Suppressor macrophage treated with lipopolysaccharide for 1 hour (primary cell): ENCODE measurements at places on chromosomes 11 and 22.

DNA sequence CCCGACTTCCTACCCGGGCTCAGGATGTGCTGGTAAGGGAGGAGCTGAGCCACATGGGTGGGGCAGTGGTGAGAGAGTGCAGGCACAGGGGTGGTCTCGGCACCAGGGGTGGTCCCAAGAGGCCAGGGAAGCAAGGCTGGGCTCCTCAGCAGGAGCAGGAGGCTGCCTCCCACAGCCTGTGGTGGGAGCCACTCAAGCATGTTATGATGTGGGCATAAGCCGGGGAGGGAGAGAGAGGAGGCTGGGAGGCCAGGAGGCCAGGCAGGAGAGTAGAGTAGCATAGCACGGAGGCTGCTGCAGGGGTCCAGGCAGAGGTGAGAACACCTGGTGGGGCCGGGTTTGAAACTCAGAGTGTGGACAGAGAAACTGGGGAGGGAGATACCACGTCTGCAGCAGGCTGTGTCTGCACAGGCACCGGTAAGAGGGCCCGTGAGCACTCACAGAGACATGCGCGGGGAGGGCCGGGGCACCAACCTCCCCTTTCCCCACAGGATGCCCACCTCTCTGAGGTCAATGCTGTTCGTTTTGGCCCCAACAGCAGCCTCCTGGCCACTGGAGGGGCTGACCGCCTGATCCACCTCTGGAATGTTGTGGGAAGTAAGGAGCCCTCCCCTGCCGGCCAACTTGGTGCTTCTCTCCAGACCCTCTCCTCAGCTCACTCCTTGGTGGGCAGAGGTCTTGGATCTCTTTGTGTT is 10.7 kb downstream of the ATG16L2 start:
- DNase-seq, result no peak

DNA sequence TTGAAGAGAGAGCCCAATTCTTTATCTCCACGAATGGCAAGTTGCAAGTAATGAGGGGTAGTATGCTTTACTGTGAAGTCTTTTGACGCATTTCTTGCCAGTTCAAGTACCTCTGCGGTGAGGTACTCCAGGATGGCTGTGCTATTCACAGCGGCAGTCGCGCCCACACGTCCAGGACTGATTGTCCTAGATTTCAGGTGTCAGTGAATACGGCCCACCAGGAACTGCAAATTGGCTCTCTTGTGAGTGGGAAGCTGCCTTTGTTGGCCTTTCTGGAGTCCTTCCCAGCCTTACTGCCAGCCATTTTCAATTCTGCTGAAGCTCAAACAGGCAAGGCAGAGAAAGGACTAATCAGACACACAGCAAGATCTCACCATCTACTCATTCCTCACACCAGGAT is 8.5 kb downstream of the PPFIA1 start:
- no peak for DNase-seq

- no peak for DNase-seq
These were observed 6.0 kb upstream of the ACR start for GRCh38 chr22:50731811-50732624.

DNA sequence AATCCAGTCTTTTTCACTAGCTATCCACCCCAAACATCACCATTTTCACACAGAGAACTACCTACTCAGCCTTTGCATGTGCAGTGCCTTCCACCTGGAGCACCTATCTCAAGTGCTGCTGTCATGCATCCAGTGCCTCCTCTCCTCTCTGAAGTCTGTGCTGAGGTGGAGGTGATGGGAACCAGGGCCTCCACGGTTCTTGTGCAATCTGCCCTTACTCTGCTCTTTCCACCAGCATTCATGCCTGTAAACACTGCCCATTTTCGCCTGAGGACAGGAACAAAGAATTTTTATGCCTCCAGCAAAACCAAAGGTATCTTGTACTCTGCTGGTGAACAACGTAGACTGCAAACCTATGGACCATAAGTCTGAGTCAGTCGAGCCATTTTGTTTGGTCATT is 27.0 kb downstream of the PITPNB start:
- DNase-seq, result no peak

DNA sequence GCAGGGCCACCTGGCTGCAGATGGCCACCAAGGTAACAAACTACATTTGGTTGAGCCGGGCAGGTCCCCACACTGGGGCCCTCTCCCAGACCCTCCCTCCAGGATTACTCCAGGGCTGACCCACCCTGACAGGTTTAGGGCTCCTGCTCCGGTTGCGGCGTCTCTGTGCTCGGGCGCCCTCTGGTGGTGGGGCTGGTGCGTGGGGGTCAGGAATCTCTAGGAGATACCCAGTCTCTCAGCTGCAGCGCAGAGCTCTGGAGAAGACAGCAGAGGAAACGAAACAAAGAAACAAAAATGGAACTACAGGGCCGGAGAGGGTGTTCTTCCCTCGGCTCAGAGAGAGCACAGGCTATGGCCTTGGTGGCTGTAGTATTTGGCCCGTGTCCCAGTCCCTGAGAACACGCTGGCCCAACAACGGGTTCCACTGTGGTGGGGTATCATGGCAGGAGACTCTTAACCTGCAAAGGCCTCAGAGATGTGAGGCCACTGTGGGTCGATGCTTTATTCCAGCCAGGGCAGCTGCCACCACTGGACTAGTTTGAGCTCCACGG is 2.4 kb downstream of the C11orf96 start:
- DNase-seq, result peak; percentile 80

GRCh38 chr11:65814986-65815565 is 18.7 kb upstream of the SNX32 start:
- no peak for DNase-seq

DNA sequence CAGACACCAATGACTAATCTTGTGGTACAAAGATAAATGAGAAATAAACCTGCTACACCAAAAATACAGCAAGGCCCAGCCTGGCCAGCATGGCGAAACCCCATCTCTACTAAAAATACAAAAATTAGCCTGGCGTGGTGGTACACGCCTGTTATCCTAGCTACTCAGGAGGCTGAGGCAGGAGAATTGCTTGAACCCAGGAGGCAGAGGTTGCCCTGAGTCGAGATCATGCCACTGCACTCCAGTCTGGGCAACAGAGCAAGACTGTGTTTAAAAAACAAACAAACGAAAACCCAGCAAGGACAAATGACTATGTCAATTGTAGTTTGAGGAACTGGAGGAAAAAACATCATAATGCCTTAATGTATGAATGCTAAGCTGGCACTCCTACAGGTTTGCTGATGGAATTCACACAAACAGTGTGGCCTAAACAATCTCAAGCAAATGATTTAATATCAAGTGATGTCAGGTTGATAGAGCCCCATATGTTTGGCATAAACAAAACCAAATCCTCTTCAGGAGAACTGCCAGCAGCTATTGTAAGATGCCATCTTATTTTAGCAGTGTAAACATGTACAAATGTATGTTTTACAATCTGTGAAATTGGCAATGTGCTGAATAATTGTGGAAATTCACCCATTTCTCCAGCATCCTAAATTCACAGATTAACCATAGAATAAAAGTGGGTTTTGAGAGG is 20.0 kb downstream of the MMP7 start:
- DNase-seq, result no peak

GRCh38 chr11:2775626-2776350 is 76.0 kb upstream of the KCNQ1OT1 start:
- no peak for DNase-seq

- no peak for DNase-seq
These were observed 10.9 kb downstream of the PRRG4 start for GRCh38 chr11:32840587-32840986.

DNA sequence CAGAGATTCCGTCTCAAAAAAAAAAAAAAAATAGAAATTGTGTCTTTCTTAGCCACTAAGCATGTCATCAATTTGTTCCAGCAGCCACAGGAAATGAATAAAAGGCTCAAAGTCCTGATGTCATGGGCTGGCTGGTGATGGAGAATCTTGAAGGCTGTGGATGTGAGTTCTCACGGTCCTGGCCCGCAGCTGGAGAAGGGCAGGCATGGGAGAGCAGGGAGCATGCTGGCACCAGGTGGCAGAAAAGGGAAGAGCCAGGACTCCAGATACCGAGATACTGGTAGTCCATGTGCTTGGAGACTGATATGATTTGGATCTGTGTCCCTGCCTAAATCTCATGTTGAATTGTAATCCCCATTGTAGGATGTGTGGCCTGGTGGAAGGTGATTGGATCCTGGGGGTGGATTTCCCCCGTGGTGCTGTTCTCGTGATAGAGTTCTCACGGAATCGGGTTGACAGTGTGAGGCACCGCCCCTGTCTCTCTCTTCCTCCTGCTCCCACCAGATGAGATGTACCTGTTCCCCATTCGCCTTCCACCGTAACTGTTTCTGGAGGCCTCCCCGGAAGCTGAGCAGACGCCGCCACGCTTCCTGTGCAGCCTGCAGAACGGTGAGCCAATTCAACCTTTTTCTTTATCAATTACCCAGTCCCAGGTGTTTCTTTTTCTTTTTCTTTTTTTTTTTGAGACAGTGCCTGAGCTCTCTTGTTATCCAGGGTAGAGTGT is 18.1 kb downstream of the MRGPRD start:
- DNase-seq, result no peak

DNA sequence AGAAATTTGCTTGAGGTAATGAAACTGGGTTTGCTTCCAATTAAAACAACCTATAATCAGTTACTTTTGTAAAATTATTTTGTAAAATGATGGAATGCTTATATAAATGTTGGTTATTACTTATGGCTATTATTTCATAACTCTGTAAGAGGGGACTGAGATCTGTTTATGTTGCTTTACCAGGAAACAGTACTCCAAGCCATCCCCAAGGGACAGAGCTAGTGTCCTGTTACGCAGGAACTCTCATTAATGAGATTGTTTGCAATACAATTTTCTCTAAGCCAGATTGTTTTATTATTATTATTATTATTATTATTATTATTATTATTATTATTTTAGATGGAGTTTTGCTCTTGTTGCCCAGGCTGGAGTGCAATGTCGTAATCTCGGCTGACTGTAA is 2.3 kb upstream of the NOX4 start:
- no peak for DNase-seq
